ENCODE measurements at places on chromosomes 3 and 15. TPM values are rescaled to one million over a fixed set of nuclear protein-coding genes. Genes with fewer than 3 reads are reported as not detected.

KNL1 gene
- total RNA-seq = 13.0 TPM

WDR72 gene
- 5.1 TPM for total RNA-seq

SYNM gene
- total RNA-seq = 230 TPM

MYH15 gene
- total RNA-seq = 0.48 TPM

XYLB gene
- 1.4 TPM for total RNA-seq

GOLGA8Q gene
- total RNA-seq = 7.2 TPM

RARRES1 gene
- 2.6 TPM for total RNA-seq

UACA gene
- total RNA-seq = 73.4 TPM

P2RY1 gene
- total RNA-seq = 7.0 TPM

RASGRF1 gene
- total RNA-seq = 1.7 TPM

CISH gene
- 5.5 TPM for total RNA-seq

HAUS2 gene
- 52.7 TPM for total RNA-seq

IL5RA gene
- total RNA-seq = 3.9 TPM

APOD gene
- total RNA-seq = not detected

RAD18 gene
- total RNA-seq = 38.3 TPM

NR2E3 gene
- not detected for total RNA-seq

TEX9 gene
- total RNA-seq = 10.4 TPM

SHF gene
- 24.1 TPM for total RNA-seq

STRIT1 gene
- total RNA-seq = not detected

KIAA1143 gene
- 26.7 TPM for total RNA-seq

SLC22A14 gene
- total RNA-seq = 0.96 TPM
